RWPE2 (cell line): ENCODE measurements at places on chromosomes 16 and 17.

DNA sequence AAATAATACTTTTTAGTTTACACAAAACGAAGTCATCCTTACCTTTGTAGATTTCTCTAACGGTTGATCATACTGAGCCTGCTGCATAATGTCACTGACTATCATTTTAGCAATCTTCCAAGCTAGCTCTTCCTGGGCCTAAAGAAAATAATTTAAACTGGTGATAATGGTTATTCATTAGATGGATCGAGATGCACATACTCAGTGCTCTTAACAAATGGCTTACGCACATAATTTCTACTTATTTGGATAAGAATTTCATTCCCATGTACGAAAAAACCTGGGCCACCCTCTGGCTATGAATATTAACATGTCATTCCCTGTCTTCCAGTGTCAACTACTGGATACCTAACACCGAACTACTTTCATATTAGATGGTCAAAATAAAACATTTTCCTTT is 41.4 kb upstream of the ULK2 start:
- no peak for DNase-seq

DNA sequence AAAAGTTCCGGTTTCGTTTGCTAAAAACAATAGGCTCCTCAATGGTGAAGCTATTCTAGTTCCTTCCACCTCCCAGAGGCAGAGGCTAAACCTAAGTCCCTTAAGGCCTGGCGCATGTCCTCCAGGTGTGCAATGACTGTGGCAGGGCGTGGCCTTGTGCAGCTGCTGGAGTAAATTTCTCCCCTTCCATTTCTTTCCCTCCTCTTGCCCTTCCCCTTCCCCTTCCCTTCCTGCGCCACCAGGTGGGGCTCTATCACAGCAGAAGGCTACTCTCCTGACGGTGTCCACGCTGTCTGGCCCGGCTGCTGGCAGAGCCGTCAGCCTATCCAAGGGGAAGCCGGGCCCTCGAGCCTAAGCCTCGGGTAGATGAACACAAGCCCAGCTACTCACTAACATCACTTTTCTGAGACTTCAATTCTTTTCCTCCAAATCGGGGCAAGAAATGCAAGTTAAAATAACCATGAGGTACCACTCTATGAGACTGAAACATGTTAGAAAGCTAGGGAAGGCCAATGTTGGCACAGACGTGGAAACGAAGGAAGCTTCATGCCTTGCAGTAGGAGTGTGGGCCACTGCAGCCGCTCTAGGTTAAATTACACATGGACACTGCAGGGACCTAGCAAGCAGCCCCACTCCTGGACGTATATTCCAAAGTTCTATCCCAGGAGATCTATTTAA is 34.4 kb downstream of the C16orf78 start:
- DNase-seq, result peak; percentile 80

DNA sequence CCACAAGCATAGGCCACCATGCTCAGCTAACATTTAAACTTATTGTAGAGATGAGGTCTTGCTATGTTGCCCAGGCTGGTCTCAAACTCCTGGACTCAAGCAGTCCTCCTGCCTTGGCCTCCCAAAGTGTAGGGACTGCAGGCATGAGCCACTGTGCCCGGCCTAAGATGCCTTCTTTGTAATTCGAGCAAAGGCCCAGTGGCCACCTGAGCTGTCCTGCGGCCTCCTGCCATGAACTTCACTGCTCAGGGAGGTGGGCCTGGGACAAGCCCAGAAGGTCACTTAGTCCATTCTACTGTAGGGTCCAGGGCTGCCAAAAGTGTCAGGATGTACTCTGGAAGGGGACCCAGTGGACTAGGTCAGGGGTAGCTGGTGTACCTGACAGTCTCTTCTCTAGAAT is 30.5 kb downstream of the DHX38 start:
- no peak for DNase-seq

- no peak for DNase-seq
Measured at GRCh38 chr17:72565006-72565405, 444.2 kb downstream of the SOX9 start.

DNA sequence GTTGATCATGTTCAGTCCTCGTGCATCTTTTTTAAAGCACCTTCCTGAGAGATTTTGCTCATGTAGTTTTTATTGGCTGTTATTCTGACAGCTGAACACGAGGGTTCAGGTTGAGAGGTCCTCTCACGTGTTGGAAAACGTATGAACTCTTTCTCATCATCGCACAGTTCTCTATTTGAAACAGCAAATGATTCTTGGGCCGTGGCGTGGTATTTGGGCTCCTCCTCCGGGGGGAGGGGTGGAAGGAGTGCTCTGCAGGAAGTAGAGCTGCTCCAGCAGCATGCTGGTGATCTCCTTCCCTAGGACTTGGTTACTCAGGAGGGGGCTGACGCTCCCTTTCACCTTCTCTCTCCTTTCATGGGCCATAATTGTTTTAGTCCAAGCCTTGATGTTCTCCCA is 70.4 kb downstream of the KSR1 start:
- DNase-seq, result no peak

GRCh38 chr16:85778873-85779272 is 20.5 kb downstream of the EMC8 start:
- no peak for DNase-seq

- no peak for DNase-seq
Measured at GRCh38 chr17:65537845-65538674, 23.4 kb downstream of the AXIN2 start.

- DNase-seq, result no peak
Measured at GRCh38 chr16:85754413-85754812, 3.5 kb upstream of the C16orf74 start.

GRCh38 chr17:45149669-45150664 is 1.7 kb downstream of the HEXIM1 start:
- no peak for DNase-seq

DNA sequence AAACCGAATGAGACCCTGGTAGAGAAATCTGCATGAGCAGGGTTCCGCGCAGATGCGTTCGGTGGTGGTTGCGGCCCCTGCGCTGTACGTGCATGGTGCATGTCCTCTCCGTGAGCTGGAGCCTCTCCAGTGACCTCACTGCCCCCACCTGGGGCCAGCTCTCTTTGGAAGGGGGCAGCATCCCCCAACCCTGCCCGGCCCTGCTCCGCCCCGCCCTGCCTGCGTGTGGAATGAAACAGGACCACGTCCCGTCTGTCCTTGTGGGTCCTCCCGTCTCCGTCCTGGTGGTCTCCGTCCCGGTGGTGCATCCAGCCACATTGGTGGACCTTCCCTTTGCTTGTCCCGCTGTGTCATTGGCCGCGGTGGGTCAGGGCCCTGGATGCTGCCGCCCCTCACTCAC is 84.9 kb downstream of the AMFR start:
- DNase-seq, result no peak

GRCh38 chr17:72122765-72123529 is 2.1 kb downstream of the SOX9 start:
- DNase-seq, result peak; percentile 80

DNA sequence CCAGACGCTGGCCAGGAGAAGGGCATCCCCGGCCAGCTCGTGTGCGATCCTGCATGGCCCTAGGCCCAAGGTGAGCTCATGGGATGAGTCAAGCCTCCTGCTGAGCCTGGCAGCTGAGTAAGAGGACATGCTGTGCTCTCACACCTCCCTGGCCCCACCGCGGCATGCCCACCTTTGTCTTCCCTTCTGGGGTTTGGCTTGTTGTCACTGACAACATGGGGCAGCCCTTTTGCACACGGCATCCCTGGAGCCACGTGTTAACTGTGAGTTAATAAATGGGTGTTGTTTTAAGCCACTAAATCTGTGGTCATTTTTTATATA is 8.9 kb upstream of the TNS4 start:
- peak; percentile 99 for DNase-seq

- DNase-seq, result peak; percentile 34
Measured at GRCh38 chr17:57626520-57627210, 118.4 kb downstream of the CCDC182 start.

DNA sequence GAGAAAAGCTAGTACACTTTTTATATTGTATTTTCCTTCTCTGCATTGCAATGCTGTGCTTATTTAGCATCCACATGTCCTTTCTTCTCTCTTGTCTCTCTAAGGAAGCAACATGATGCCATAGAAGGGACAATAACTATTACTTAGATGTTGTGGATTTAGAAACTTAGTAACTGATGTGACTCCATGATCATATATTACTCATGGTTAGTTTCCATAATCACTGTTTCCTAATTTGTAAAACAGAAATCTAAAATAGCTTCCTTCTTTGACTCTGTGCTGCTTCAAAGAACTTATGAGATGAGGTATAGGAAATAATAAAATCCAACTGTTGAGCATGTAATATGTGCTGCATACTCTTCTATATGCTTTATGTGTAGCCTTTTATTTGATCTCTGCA is 6.6 kb upstream of the ABCA5 start:
- no peak for DNase-seq

- DNase-seq, result no peak
Measured at GRCh38 chr16:84370723-84371552, 2.6 kb downstream of the ATP2C2 start.

DNA sequence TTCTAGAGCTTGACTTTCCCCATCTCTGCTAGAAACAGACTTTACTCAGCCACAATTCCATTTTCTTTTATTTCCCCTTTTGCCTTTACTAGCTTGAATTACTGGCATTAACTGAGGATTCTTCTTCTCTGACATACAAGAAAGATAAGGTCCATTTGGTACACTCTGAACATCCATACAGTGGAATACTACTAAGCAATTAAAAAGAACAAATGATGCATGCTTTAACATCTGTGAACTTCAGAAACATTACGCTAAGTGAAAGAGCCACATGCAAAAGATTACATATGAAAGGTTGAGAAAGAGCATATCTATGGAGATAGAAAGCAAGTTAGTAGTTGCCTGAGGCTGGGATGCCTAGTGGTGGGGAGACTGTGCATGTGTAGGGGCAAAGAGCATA is 130.9 kb downstream of the PPM1E start:
- no peak for DNase-seq

GRCh38 chr16:12193692-12194091 is 217.2 kb downstream of the SNX29 start:
- DNase-seq, result no peak

DNA sequence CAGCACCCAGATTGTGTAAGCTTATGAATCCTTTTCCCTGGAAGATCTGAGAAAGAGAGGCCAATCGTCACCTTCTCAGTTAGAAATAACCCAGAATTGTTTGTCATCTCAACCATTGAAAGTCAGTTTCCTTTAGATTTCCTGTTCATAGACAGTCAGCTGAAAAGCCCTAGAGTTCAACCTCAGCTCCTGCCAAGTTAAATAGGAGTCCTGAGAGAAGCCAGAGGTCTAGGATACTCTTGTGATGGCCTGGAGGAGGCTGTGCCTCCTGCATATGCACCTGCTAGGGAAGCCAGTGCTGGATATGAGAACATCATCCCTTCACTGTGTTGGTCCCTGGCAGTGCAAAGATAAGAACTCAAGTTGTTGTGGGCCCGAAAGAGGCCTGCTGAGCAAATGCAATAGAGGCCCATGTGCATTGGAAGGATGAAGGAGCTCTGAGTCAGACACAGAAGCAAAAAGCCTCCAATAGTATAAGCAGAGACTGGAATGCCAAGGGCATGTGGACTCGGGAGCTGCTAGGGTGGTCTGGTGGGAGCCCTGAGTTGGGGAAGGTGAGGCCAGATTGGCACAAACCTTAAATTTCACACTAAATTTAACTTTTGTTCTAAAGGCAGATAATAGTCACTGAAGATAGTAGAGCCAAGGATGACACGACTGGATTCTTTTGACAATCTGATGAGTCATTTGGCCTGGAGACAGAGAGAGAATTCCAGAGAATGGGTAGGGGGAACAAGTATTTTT is 520.9 kb upstream of the CDH5 start:
- DNase-seq, result no peak

GRCh38 chr17:66555605-66556004 is 253.2 kb downstream of the PRKCA start:
- DNase-seq, result no peak

GRCh38 chr17:38706505-38707216 is 1.6 kb downstream of the MLLT6 start:
- no peak for DNase-seq

DNA sequence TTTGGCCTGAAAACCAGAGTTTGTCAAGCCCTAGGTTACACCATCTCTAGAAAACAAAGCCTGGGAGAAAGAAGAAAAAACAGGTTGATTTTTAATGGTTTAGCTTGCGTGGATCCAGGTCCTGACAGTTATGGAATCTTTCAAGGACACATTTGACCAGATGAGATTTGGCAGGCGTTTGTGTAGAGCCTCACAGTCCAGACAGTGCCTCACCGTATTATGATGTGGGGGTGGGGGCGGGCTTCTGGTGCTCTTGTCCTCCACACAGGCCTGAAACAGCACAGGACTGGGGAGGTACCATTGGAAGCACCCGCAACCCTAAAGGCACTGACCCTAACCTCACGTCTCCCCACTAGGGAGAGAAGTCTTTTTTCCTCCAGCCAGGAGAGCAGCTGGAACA is 19.6 kb downstream of the MVP start:
- no peak for DNase-seq

GRCh38 chr16:11046382-11046931 is 102.1 kb downstream of the CLEC16A start:
- no peak for DNase-seq

- no peak for DNase-seq
Measured at GRCh38 chr16:30557707-30557956, 542 bp downstream of the ZNF764 start.

GRCh38 chr17:83083368-83084201 is 4.2 kb downstream of the METRNL start:
- DNase-seq, result no peak

- DNase-seq, result peak; percentile 87
Measured at GRCh38 chr17:17728550-17729251, 47.4 kb downstream of the RAI1 start.

DNA sequence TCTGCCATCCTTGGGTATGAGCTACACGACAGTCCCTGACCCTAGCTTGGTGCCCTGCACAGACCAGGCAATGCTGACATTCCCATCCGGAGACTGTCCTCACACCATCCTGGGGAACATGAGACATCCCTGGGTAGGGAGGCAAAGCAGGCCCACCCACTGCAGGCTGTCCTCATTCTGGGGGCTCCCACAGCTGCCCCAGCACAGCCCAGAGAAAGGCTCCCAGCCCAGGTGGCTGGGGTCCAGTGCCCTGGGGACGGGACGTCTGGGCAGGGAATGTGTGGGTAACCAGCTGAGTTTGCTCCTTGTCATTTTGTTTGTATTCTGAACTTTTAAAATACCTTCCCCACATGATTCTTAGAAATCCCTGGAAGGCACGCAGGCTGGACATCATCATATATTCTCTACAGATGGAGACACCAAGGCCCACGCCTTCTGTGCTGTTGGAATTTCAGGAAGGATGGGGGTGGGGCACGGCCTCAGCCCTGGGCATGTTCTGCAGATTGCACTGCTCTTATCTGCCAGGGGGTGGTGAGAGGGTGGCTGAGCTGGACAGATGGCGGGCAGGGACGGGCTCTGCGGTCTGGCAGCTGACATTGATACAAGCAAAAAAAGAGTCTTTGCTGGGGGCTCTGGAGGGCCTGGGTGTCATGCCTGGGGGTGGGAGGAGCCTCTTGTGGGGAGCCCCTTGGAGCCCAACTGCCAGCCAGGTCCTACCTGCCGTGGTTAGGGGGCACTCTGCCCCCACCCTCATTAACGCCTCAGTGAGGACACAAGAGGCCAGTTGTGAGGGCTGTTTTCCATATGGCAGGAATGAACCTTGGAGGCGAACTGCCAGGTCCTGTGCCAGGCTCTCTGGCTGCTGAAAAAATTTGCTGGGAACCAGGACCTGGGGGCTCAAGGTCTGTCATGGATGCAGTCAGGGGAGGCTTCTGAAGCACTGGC is 28.4 kb downstream of the LRRC75A start:
- DNase-seq, result no peak
